ENCODE measurements at places on chromosomes 7 and 10. TPM values are rescaled to one million over a fixed set of nuclear protein-coding genes. Genes with fewer than 3 reads are reported as not detected.

DNA sequence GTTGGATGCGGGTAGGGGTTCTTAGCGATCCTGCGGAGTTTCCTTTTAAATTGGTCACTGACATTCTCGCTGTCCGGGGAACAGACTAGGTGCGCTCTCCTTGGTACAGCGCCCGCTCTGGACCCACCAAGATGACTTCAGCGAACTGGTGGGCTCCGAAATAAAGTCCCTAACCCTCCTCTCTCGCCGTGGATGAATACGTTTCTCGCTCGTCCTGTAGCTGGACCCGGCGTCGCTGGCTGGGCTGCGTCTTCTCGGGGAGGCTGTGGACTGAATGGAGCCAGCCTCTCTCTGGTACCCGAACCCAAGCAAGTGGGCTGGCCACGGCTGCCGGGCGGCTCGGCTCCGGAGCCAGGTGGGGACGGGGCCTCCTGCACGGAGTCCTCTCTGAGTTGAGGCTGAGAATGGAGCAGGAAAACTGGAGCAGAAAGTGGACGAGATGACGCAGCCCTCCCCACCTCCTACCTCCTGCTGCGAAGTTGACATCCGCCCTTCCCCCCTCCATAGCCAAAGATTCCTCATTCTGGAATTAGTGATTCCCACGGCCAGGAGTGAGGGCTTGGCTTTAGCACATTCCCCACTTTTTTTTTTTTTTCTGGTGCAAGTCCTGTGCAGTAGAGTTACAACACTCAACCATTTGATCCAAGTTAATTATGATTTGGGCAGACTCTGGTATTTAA, 1.5 kb downstream of the UNC5B start:
- peak; percentile 47 for DNase-seq

DNA sequence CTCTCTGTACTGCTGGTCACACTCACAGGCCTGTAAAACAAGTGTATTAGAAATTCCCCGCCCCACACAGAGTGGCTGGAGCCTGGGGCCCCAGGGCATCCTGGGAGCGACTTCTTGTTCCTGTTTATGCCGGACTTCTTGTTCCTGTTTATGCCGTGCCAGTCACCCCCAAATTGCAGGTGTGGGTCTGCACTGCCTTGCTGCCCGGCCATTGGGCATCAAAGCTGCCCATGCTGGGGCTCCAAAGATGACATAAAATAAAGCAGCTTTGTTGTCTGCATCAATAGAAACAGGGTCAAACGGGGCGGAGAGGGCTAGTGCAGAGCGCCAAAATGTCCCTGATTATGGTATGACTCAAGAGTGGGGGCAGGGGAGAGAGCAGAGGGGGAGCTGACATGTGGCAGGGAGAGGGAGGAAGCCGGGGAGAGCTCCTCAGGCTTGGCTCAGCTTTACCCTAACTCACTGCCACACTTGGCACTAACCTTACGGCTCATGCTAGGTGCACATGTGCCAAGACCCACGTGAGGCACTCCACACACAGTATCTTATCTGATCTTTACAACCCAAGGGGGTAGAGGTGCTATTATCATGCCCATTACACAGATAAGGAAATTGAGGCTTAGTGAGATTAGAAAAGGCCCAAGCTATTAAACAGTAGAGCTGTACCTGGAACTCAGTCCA, 98.4 kb downstream of the PIP4K2A start:
- DNase-seq: peak; percentile 44

EN2 gene
- total RNA-seq: not detected

GRCh38 chr7:39414224-39415035, 151.8 kb upstream of the YAE1 start:
- DNase-seq: peak; percentile 61

DNA sequence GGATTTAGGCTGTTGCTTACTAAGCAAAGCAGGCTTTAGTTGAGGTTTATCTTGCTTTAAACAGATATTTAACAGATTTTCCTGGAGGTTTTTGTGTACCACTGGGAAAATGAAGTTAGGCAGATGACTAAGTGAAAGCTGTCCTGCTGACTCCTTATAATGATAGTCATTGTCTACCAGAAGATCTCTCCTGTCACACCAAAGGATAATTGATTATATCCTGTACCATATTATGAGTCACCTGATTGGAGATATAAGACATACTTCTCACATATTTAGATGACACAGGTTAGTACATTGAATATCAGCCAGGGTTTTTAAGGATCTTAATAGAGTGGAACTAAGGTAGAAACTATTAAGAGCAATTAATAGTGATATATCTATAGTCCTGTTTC, 68.4 kb downstream of the PTEN start:
- no peak for DNase-seq
